Activated CD4-positive, alpha-beta T cell treated with anti-CD3 and anti-CD28 coated beads, Interleukin-2, amount 10 ng/mL, durations not matched to agents 7 days and 5 days (primary cell): ENCODE measurements at places on chromosomes 3 and 15. TPM values are rescaled to one million over a fixed set of nuclear protein-coding genes. Genes with fewer than 3 reads are reported as not detected.

- no peaks in the 10 kb centered on the region for H3K4me1 ChIP-seq
- H3K36me3 ChIP-seq: peaks cover 54% of the 10 kb centered on the region
- no peak overlapping the region for H3K4me3 ChIP-seq
- no peak overlapping the region for H3K27ac ChIP-seq
- H3K27me3 ChIP-seq: no peaks in the 10 kb centered on the region
Observed at GRCh38 chr15:90946941-90947576, 7.6 kb upstream of the RCCD1 start.

GRCh38 chr15:40121911-40122638 is 13.4 kb upstream of the BMF start:
- H3K4me1 ChIP-seq: peaks cover 2% of the 10 kb centered on the region
- no peak overlapping the region for H3K27ac ChIP-seq
- no peaks in the 10 kb centered on the region for H3K36me3 ChIP-seq
- peaks cover 10% of the 10 kb centered on the region for H3K27me3 ChIP-seq
- no peak for DNase-seq
- no peak overlapping the region for H3K4me3 ChIP-seq

NEK10 gene
- total RNA-seq: 0.56 TPM

DNA sequence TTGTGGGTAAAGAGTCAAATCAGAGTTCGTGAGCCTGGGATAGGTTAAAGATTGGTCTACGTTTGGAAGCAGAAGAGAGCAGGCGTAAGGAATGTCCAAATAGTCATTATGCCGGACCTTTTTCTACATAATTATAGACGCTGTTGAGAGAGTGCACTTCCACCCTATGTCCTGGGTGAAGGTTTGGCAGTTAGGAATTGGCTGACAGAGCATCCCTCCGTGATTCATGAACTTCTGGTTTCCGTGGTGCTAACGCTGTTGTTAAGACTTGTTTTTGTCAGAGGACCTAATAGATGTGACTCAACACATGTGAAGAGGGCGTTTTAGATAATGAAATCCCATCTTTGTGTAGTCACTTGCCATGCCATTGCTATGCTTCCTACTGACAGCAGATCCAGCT is 1.1 kb downstream of the EAF1 start:
- H3K36me3 ChIP-seq: peaks cover 57% of the 10 kb centered on the region
- peak overlapping the region; percentile 90 for H3K27ac ChIP-seq
- no peak for DNase-seq
- H3K27me3 ChIP-seq: no peaks in the 10 kb centered on the region

DNA sequence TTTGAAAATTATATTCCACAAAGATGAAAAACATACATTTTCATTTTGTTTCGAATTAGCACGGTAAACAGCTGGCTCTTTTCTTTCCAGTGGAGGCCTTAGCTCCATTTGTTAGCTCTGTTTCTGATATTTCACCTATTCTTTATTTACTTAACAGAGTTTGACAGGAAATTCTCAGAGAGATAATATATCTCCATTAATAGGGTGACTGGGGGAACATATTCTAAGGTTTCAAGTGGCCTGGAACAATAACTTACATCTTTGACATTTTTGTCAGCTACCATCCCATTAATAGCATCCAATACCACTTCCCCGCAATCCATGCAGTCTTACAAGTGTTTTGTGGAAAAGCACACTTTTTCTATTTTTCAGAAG is 577.6 kb upstream of the MDFIC2 start:
- no peaks in the 10 kb centered on the region for H3K36me3 ChIP-seq
- no peaks in the 10 kb centered on the region for H3K27me3 ChIP-seq
- H3K4me1 ChIP-seq: no peaks in the 10 kb centered on the region
- no peak overlapping the region for H3K4me3 ChIP-seq

INSYN1 gene
- not detected for total RNA-seq

GRCh38 chr15:71251584-71252043 is 136.3 kb downstream of the THSD4 start:
- DNase-seq: no peak
- H3K36me3 ChIP-seq: no peaks in the 10 kb centered on the region
- H3K27me3 ChIP-seq: no peaks in the 10 kb centered on the region

GRCh38 chr3:1139071-1139470 is 46.2 kb downstream of the CNTN6 start:
- no peak overlapping the region for H3K4me3 ChIP-seq

- peaks cover 4% of the 10 kb centered on the region for H3K4me1 ChIP-seq
- H3K36me3 ChIP-seq: peaks cover 8% of the 10 kb centered on the region
- no peak overlapping the region for H3K4me3 ChIP-seq
Observed at GRCh38 chr3:150449169-150449721, 41.1 kb downstream of the TSC22D2 start.

DNA sequence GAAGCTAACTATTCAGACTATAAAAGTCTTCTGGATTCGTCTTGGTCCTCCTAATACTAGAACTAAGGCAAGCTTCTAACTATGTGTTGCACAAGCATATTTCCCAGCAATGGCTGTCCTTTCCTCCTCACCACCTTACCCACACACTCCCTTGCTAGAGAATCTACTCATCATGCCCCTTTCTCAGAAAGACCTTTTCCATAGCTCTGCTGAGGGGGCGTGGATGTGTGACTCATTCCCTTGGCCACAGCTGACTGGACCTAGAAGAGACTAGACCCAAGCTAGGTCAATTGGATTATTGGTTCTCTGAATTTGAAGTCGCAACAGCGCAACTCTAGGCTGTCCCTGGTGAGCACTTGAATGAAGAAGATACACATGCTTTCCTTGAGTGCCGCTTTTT is 47.1 kb downstream of the ERC2 start:
- H3K4me3 ChIP-seq: no peak overlapping the region
- H3K4me1 ChIP-seq: no peaks in the 10 kb centered on the region
- DNase-seq: no peak
- peaks cover 7% of the 10 kb centered on the region for H3K27me3 ChIP-seq

DNA sequence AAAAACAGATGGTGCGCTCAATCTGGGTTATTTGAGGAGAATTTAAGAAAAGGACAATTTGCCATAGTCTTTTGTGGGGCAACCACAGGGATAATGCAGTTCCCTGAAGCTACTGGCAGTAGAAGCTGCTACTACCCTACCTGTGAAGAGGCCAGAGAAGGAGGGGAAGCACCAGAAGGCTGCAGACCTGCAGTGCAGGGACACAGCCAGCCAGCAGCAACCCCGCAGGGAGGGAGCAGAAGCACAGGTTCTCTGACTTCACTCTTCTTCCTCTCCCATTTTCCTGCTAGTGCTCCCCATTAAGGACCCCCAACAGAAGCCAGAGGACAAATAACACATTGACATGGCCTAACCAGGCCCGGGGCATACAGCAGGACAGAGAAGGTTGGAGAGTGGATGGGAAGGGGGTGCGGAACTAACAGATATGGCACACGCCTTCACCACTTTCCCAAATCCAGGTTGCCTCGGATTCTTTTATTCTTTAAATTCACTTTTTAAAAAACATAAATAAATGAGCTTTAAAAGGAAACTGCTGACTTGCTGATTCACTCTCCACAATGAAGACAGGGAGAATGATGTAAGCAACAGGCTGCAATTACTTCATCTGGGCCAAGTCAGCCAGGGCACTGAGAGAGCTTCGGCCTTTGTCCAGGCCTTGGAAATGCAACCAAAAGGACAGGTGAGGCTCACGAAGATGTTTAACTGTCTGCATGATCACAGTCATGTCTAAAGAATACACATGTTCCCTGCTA is 30.1 kb downstream of the POPDC2 start:
- no peak overlapping the region for H3K27ac ChIP-seq
- no peak for DNase-seq
- no peaks in the 10 kb centered on the region for H3K36me3 ChIP-seq
- peaks cover 12% of the 10 kb centered on the region for H3K4me1 ChIP-seq
- H3K27me3 ChIP-seq: peaks cover 7% of the 10 kb centered on the region

NRROS gene
- 40.6 TPM for total RNA-seq

- no peak overlapping the region for H3K27ac ChIP-seq
- H3K4me1 ChIP-seq: no peaks in the 10 kb centered on the region
Observed at GRCh38 chr3:5840056-5840455, 652.5 kb downstream of the EDEM1 start.

IL17RE gene
- 2.7 TPM for total RNA-seq

EFHB gene
- 1.1 TPM for total RNA-seq

CD200 gene
- total RNA-seq: 4.0 TPM

TLR9 gene
- total RNA-seq: 0.65 TPM

- H3K36me3 ChIP-seq: no peaks in the 10 kb centered on the region
- H3K4me1 ChIP-seq: no peaks in the 10 kb centered on the region
- H3K4me3 ChIP-seq: no peak overlapping the region
Observed at GRCh38 chr3:159401069-159401468, 587.6 kb upstream of the IL12A start.

DNA sequence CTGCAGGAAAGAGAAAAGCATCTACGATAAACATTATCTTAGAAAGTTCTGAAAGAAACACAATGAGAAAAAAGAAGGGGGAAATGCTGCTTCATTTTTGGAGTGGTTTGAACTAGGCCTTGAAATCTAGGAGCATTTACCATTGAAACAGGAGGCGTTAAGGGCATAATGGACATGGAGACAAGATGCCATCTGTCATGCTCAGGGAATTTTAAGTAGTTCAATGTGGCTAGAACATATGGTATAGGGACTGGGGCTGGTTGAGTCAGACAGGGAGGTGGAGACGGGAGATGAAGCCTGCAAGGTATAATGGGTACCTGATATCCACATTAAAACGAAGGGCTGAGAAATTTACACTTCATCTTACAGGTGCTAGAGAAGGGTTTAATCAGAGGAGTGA is 10.4 kb upstream of the PLAAT1 start:
- H3K4me3 ChIP-seq: no peak overlapping the region
- H3K27me3 ChIP-seq: no peaks in the 10 kb centered on the region
- DNase-seq: no peak
- no peaks in the 10 kb centered on the region for H3K36me3 ChIP-seq
- no peaks in the 10 kb centered on the region for H3K4me1 ChIP-seq

DNA sequence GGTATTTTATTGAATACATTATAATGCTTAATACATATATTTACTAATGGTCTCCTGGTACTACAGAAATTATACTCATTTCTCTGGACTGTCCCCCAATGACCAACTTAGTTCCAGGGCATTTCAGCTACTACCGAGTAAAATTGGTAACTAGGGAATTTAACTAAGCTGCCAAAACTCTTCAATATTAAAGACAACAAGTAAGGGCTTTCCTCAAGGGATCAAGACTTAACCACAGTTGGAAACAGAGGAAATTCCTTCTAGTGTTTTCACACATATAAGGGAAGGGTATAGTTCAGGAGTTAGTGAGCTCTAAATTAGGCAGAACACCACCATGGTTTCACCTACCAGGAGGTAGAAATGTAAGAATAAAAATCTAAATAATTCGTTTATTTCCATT is 357.4 kb downstream of the TBL1XR1 start:
- H3K36me3 ChIP-seq: no peaks in the 10 kb centered on the region
- DNase-seq: no peak
- no peaks in the 10 kb centered on the region for H3K4me1 ChIP-seq
- H3K27me3 ChIP-seq: peaks cover 2% of the 10 kb centered on the region
- H3K27ac ChIP-seq: no peak overlapping the region

- H3K4me3 ChIP-seq: no peak overlapping the region
- peak overlapping the region; percentile 77 for H3K27ac ChIP-seq
- H3K27me3 ChIP-seq: peaks cover 3% of the 10 kb centered on the region
Observed at GRCh38 chr3:196135693-196136639, 54.1 kb upstream of the TFRC start.

CCR3 gene
- not detected for total RNA-seq

- H3K4me1 ChIP-seq: no peaks in the 10 kb centered on the region
- peaks cover 8% of the 10 kb centered on the region for H3K27me3 ChIP-seq
- H3K27ac ChIP-seq: no peak overlapping the region
- no peak for DNase-seq
- no peak overlapping the region for H3K4me3 ChIP-seq
- H3K36me3 ChIP-seq: no peaks in the 10 kb centered on the region
Observed at GRCh38 chr15:62968699-62969098, 73.8 kb upstream of the TPM1 start.

DNA sequence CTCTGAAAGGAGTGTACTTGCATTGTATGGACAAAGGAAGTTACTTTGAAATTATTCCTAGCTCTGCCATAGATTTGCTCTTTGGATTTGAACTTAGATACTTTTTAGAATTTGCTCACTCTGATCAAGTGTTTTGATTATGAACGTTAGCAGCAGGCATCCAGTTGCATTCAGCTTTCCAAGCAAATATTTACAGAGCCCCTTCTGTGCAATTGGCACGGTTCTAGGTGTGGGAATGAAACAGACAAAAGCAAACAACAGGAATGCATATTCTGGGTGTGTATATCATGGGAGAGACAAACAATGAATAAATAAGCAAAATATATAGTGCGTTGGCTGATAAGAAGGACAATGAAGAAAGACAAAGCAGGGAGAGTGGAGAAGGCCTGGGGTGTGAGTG is 125.5 kb upstream of the ADAMTS9 start:
- no peak overlapping the region for H3K27ac ChIP-seq
- no peaks in the 10 kb centered on the region for H3K27me3 ChIP-seq
- H3K36me3 ChIP-seq: no peaks in the 10 kb centered on the region
- DNase-seq: no peak
- no peak overlapping the region for H3K4me3 ChIP-seq

CLRN1 gene
- total RNA-seq: not detected

DNA sequence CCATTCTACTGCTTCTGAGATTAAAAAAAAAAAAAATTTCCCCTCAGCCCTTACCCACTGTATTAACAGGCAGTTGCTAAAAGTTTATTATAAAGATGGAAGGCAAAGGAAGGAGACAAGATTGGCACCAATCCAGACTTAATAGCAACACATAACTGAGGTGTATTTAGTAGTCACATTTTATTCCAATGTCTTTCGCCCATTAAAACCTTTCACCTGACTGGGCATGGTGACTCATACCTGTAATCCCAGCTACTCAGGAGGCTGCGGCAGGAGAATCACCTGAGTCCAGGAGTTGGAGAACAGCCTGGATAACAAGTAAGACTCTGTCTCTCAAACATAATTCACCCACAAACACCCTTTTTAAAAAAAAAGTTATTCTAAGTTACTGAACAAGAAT is 4.4 kb downstream of the ACAP2 start:
- H3K36me3 ChIP-seq: peaks cover 26% of the 10 kb centered on the region
- peaks cover 39% of the 10 kb centered on the region for H3K4me1 ChIP-seq
- H3K27ac ChIP-seq: no peak overlapping the region
- no peaks in the 10 kb centered on the region for H3K27me3 ChIP-seq
- no peak overlapping the region for H3K4me3 ChIP-seq

DNA sequence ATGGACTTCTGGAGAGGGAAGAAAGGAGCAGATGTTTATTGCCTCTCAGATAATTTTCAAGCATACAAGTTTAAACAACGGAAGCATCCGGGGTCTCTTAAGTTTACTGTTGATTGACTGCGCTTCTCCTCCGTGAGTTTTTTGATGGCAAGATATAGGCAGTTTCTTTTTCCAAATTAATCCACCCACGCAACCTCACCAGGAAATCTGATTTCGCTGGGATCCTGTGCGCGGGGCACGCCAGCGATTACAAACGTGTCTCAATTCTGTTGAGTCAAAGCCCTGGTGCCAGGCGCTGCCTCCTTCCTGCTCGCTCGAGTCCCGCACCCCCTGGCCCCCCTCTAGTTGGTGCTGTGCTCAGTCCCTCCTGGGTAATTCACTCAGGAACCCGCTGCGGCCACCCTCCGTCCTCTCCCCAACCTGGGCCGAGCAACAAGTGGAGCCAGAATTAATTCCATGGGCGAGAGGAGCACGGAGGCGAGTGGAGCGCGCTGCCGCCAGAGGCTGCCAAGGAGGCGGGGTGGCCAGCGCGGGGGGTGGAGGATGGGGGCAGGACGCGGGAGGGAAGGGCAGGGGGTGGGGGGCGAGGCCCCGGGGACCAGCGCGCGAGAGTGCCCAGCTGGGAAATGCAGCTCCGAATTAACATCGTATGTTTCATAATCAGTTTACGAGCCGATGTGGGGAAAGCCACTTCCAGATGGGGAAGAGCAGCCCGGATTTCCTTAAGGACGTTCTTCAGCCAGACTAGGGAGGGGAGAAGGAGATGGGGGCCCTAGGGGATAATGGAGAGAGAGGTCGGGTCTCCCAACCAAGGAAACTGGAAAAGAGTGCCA is 6.0 kb downstream of the WNT5A start:
- H3K27ac ChIP-seq: no peak overlapping the region
- no peak for DNase-seq
- no peak overlapping the region for H3K4me3 ChIP-seq
- H3K4me1 ChIP-seq: peaks cover 11% of the 10 kb centered on the region
- H3K36me3 ChIP-seq: no peaks in the 10 kb centered on the region
